ENCODE measurements at places on chromosomes 5 and 9.

GRCh38 chr5:83844449-83845068 is 123.9 kb upstream of the HAPLN1 start:
- no peak for DNase-seq

DNA sequence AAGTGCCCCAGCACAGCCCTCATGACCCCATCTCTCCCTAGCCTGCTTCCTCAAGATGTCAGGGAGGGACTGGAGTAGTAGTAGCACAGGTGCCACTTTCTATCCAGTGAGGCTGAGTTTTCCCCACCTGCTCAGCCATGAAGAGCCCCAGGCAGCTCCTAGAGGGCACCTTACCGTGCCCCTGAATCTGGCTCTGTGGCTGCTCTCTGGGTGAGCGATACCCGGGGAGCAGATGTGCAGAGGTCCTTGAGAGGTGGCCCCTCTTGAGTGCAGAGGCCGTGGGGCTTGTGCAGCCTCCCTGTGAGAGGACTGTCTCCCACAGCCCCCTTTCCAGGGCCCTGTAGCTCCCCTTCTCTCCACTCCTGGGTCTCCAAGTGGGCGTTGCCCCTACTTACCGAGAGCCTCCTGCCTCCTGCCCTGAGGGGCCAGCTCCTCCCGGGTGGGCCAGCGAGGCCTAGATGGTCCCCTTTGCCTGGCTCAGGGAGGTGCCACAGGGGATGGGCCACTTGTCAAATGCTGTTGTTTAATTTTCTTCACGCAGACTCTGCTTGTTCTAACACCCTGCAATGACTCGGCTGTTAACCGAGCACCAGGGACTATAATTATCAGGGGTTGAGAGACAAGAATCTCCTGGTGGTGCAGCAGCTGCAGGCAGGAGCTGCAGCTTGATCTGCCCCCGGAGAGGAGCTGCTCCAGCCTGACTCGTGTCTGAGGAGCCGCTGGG is 29.6 kb upstream of the PITX1 start:
- DNase-seq = no peak

- DNase-seq = peak; percentile 62
Measured at GRCh38 chr5:176810081-176810597, at the start of gene UNC5A. Gene UNC5A, plus strand, starts transcription at chr5:176810559. Its CDS starts 192 bp downstream, at chr5:176810751.

DNA sequence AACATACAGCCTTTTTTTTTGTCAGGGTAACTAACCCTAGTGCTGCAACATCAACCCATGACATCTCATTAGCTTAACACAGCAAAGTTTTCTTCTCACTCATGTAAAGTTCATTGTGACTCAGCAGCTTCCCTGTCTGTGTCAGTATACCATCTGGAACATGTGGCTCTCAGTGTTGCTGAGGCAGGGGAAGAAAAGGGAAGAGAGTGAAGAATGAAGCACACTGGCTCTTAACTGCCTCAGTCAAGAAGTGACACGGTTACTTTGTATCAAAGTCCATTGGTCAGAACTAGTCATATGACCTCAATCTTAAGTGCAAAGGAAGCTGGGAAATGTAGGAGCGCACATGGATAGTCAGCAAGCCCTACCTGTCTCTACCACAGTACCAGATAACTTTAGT is 185.0 kb upstream of the ELL2 start:
- no peak for DNase-seq

DNA sequence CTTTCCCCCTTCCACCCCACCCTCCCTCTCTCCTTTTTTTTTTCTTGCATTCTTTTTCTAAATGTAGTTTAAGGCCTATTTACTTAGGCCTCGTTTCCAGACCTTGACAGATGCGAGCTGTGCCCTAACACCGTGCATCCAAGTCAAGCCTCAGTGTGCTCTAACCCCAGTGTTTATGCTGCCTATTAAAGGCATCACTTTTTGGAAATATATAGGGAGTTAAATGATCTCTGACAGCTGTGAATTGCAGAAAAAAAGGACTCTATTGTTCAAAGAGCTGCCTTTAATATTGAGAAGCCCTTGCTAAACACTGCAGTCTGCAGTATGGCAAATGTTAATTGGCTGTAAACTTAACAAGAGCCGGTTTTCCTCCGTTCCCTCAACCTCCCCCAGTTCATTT is 270.4 kb upstream of the TUT7 start:
- no peak for DNase-seq

DNA sequence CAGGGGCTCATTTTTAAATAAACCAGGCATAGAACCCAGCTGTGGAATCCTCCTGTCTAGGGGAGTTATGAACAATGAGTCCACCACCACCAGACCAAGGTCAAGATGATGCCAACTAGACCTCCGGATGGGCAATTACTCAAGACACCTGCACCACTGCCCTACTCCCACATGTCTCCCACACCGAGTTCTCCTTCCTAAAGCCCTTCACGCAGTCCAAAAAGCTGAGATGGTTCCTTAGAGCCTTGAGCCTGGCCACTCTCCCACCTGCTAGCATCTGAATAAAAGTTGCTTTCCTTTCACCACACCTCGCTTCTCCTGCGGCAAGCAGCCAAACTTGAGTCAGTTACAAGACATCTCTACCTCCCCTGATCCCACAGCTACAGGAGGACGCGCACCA is 15.4 kb upstream of the PPP1R26 start:
- no peak for DNase-seq

DNA sequence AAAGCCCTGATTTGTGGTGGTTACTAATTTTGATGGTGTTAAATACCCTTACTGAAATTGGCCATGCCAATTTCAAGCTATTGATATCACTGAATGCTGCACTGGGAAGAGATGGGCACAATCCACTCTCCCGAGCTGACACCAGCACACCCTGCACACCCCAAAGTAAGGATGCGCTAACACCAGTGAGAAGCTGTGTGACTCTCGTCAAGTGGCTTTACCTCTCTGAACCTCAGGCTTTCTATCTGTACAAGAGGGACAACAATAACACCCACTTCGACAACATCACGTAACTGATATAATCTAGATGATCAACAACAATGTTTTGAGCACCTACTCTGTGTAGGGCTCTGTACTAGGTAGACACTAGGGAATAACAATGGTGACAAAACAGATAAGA is 8.0 kb upstream of the AKNA start:
- no peak for DNase-seq

DNA sequence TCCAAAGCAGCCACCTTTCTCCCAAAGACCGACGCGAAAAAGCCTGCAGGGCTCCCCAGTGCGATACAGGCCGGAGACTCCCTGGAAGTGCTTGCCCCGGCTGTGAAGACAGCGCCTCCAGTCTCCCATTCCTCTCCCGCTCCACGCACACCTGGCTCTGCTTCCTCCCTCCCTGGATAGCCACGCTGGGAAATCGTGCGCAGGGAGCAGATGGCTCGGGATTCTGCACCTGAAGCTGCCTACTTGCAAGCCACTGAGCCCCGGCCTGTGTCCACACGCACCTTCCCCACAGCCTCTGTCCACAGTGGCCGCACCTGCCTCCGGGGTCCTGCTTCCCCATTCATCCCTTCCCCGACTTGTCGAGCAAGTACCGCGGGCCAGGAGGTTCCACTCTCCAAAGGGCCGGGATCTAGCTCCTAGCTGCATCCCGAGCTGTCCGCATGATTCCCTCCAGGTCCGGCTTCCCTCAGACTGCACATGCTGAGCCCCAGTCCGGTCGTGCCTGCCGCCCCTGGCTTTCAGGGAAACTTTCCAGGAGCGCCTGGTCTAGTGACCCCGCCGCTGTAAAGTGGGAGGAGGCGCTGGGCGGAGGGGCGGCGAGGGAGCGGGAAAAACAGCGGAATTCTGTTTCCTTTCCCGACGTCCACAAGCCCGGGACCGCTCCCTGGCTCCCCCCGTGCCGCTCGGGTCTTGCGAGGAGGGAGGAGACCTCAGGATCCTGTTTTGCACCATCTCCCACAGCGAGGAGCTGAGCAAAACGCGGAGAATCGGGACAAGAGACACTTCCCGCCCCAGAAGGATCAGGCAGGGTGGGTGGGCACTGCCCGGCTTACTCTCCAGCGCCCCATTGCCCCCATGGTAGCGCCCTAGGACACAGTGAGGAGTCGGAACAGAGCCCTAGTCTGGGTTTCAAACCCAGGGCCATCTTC is 2.0 kb downstream of the SEMA6A start:
- peak; percentile 48 for DNase-seq

- no peak for DNase-seq
Measured at GRCh38 chr5:172238334-172238733, 44.4 kb downstream of the EFCAB9 start.

GRCh38 chr9:137960496-137960895 is 82.9 kb downstream of the CACNA1B start:
- DNase-seq = no peak

GRCh38 chr9:124671861-124672260 is 99.2 kb downstream of the NR6A1 start:
- no peak for DNase-seq

DNA sequence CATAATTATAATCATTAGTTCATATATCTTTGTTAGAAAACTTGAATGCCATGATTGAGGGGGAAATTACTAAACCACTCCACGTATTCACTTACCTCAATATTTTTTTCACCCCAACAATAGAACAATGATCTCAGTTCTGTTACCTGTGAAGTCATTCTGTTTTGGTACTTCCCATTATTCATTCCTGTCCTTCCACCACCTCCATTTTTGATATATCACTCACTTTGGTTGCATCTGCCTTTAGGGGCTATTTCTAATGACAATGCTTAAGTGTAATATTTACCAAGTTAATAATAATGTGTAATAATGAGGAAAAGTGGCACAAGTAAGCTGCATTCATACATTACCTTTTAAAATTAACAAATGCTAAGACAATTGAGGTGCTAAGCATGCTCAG is 218.4 kb downstream of the SPATA31D1 start:
- DNase-seq = no peak

DNA sequence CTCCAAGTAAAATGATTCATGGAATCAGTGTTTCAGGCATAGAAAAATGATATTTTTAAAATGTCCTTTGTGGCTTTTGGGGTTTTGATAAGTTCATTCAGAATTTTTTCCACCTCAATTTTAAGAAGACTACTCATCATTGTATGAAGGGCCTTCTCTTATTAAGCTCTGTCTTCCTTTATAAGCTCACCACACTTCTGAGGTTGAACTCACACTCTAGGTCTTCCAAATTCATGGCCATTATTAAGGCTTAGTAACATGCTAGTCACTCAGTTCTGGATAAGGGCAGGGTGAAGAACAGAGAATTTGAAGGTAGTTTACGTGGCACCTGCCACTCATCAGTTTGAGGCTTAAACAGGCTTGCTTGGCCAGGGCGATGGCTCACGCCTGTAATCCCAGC is 4.2 kb downstream of the MELK start:
- DNase-seq = no peak

- no peak for DNase-seq
Measured at GRCh38 chr5:574906-575305, 37.2 kb upstream of the CEP72 start.

GRCh38 chr5:71699233-71699632 is 19.8 kb upstream of the CARTPT start:
- DNase-seq = no peak

DNA sequence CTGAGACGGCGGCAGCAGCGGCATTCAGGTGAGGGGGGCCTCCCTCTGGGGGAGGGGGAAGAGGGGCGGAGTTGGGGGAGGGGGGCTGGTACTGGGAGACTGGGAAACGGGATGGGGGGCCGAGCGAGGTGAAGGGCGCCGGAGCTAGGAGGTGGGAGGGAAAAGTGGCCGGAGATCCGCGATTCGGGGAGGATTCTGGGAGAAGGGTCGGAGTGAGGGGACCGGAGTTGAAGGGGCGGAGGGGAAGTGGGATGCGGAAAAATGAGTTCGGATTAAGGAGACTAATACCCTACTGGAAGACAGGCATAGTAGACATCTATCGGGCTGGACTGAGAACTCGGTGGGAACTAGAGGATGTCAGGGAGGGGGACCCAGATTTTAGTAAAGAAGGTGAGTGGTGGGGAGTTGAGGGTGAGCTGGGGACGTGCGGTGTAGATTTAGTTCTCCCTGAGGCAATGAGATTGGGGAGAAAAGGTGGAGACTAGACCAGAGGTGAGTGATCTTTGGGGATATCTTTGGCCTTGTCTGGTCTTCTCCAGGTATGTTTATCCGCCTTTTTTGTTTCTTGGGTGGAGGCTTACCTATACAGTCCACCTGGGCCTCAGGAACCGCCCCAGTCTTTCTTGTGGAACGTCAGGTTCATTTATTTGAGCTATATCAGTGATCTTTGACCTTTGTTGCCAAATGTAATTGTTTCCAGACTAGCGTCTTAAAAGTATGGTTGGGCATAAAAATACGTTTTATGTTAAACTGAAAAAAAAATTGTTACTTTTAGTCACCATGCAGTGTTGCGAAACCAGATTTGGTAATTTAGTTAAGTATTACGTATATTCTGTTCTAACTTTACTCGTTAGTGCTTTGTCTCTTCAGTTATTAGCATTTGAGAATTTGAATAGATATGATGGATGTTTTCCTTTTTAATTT is 632 bp downstream of the UBAP1 start:
- DNase-seq = no peak

DNA sequence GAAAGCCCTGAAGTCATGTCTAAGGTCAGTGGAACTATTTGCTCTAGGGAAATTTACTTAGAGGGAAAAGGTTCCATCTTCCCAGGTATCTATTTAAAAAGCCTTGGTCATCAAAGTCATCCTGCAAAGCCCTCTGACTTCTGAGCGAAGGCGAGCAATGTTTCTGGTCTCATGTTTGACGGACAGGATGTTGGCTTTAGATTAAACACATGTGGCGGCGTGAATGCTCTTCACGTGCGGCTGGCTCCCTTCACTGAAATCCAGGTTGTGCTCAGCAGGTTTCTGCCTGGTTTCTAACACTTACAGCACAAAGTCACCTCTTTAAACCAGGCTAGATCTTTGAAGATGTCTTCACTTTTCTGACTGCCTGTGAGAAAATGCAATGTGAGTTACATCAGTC is 5.7 kb upstream of the ZBTB34 start:
- DNase-seq = no peak

GRCh38 chr9:134350416-134350994 is 24.2 kb downstream of the RXRA start:
- DNase-seq = no peak

DNA sequence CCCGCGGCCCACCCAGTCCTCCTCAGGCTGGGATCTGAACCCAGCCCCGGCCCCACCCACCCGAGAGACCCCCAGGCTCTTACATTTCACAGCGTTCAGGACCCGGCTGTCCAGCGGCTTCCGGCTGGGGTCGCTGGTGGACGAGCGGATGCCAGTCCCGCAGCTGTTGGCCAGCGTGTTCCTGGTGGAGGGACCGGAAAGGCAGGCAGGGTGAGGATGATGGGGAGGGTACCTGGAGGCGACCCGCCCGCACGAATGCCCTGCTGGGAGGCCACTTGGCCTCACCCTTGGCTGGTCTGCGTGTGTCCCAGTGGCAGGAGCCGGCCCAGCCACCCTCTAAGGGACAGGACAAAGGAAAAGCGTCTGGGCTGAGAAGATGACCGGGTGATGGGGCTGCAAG is 51.9 kb upstream of the UBAC1 start:
- no peak for DNase-seq

DNA sequence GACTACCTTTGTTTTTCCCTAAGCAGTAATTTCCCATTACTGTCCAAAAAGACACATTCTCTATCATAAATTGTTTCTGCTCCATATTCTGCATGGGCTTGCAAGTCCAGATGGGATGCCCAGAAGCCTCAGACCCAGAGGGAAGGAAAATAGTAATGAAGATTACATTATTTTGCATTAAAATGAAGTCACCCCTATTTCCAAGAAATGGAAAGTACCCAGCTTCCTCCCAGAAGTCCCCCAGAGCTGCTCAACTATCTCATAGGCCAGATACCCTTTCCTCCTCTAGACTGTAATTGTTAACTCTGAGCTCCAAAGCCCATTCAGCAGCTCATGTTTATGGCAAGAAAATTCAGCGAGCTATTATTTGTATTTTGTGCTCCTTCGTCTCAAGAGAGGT is 159.5 kb downstream of the GLIS3 start:
- no peak for DNase-seq
